ENCODE measurements at places on chromosomes 4 and X.

- DNase-seq, result no peak
These were observed 673 bp downstream of the PARM1 start for GRCh38 chr4:74933562-74934015.

DNA sequence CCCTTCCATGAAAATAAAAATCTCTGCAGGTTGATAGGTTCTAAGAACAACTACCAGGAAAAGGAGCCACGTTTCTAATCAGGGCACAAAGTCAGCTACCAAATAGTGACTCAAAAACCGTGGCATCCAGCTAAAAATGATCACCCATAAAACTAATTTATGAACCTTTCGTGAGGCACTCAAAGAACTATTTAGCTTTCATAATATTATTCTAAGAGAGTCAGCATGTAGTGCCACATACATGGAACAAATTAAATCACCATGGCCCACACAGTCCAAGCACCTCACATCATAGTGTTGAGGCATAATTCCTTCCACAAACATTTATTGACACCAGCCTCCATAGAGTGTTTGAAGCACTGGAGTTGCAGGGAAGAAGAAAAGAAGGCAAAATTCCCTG, 252.0 kb upstream of the PPARGC1A start:
- no peak for DNase-seq

DNA sequence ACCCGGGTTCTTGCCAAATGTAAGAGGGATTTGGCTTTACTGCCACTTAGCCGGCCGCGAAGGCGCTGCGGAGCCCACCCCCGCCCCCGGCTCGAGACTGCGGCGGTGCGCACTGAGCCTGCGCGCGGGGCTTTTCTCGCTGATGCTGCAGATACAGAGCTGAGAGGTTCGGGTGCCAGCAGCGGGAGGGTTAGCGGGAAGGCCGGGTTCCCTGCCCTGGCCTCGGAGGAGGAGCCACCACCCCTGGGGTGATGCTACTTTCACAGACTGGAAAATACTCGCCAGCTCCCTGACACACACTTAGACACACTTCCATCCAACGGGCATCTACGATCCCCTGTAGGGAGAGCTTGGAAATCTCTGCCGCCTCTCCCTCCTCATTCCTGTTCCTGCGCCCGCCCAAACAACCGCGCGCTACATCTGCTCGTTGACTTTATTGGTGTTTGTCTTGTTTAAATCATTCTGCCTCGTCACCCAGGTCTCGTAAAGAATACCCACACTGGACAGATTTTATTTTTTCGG, 2.1 kb upstream of the PCDH7 start:
- no peak for DNase-seq

DNA sequence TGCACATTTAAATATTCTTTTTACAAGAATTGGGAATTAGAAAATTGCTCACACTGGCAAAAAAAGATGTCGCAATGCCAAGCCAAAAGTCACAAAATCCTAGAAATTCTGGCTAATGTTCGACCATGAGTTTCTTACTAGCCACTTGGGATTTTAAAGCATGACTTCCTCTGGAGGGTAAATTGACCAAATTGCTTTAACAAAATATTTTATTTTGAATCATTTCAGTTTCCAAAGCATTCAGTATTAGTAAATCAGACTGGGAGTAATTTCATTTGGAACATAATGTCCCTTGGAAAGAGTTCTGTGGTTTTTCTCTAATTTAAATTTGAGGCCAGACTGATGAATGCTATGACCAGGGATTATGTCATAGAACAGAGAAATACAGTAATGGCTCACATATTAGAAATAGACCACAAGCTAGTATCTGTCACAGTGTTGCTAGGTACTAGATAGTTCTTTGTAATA, 7.6 kb upstream of the CXCL5 start:
- no peak for DNase-seq

- DNase-seq, result no peak
These were observed 129.8 kb downstream of the TBCK start for GRCh38 chr4:106186201-106186600.

DNA sequence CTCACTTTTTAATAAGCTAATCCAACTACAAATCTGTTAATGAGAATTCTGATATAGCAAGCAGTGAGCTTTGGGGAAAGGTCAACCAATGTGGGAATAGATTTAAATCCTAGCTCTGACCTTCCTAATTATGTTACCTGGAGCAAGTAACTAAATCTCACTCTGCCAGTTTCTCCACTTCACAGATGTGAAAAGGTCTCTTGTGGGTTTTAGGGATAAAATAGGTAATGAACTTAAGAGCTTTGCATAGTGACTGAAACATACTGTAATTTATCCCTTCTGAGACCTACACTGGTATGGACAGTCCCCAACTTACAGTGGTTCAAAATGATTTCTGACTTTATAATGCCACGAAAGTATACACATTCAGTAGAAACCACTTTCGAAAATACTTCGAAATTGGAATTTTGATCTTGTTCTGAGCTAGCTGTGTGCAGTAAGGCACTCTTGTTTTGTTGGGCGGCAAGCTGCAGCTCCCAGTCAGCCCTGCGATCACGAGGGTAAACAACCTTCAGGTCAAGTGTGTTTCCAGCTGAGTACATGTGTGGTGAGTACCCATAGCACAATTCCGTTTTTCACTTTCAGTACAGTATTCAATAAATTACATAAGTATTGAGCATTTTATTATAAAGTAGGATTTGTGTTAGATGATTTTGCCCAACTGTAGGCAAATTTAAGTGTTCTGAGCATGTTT, 93.7 kb downstream of the ADGRL3 start:
- DNase-seq, result no peak

- DNase-seq, result no peak
These were observed 54.0 kb upstream of the FAM120C start for GRCh38 chrX:54237014-54237413.

- no peak for DNase-seq
These were observed 69.6 kb downstream of the HOPX start for GRCh38 chr4:56611501-56611900.

DNA sequence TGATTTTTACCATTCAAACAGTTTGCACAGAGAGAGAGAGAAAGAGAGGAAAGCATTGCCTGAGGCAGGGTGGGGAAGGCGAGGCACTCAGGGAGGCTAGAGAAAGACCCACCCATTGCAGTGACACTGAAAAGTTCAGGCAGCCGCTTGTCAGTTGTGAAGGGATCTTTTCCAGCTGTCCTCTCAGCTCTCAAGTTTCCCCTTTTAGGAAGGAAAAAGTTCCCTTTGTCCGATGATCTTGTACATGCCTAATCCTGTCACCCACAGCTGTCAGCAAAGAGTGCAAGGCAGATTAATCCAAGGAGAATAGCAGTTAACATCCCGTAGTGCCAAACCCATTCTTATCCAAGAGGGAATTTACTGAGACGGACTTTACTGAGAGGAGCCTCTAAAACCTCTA, 255.0 kb downstream of the MAGEB5 start:
- DNase-seq, result no peak

GRCh38 chr4:75321484-75321883, 192.7 kb downstream of the RCHY1 start:
- DNase-seq, result no peak

- DNase-seq, result no peak
These were observed 260.7 kb upstream of the GIMD1 start for GRCh38 chr4:106629268-106629625.

DNA sequence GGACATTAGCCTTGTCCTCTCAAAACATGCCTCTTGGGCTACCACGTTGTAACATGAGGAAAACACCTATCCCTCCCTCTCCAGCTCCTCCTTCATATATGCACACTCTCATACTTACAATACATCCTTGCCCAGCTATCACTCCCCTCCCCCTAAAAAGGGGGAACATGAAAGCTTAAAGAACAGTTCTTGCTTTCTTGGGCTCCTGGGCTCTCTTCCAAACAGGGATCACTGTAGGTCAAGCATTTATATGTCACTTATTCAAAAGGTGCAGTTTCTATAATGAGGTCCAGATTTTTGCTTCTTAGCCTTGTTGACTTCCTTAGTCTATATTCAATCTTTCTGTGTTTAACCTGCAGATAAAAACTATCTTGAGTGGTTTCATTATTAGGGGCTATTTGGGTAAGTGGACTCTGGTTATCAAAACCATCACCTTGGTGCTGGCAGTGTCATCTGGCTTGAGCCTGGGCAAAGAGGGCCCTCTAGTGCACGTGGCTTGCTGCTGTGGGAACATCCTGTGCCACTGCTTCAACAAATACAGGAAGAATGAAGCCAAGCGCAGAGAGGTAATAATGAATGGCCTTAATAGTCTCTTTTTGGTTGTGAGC, 119.4 kb downstream of the AKAP4 start:
- no peak for DNase-seq

GRCh38 chrX:9940421-9940820, 26.7 kb upstream of the CLDN34 start:
- DNase-seq, result no peak

DNA sequence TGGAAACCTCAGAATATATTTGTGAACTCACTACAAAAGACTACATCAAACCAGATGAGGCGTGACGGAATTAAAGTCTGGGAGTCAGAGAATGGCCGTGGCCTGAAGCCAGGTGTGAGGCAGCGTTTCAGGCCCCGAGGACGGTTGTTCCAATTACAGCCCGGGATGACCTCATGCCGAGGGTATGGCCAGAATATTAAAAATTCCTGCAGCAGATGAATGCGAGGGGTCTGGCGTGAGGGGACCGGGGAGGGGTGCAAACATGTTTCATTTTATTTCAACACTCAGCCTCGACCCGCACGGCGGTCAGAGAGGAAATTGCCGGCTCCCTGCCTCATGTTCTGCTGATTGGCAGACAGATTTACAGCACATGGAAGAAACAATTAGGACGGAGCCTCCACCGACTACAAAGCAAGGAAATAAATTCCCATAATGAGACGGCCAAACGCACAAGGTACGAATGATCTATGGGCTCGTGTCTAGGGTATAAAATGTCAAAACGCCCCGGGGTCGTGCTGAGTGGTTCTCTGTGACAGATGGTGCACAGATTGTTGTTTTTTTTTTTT, 289.7 kb downstream of the SHOX start:
- DNase-seq, result no peak

- DNase-seq, result no peak
These were observed 23.0 kb upstream of the PGM2 start for GRCh38 chr4:37803348-37803973.

- DNase-seq, result no peak
These were observed 48.7 kb upstream of the BCOR start for GRCh38 chrX:40146262-40147125.

DNA sequence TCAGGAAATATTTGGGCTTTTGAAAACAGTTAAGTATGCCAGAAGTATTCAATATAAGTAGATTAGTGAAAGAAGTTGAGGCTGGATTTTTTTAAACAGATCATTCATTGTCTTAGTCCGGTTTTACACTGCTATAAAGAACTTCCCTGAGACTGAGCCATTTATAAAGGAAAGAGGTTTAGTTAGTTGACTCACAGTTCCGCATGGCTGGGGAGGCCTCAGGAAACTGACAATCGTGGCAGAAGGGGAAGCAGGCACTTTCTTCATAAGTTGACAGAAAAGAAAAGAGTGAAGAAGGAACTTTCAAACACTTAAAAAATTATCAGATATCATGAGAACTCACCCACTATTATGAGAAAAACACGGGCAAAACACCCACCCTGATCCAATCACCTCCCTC, 31.1 kb upstream of the CYLC1 start:
- DNase-seq, result no peak

DNA sequence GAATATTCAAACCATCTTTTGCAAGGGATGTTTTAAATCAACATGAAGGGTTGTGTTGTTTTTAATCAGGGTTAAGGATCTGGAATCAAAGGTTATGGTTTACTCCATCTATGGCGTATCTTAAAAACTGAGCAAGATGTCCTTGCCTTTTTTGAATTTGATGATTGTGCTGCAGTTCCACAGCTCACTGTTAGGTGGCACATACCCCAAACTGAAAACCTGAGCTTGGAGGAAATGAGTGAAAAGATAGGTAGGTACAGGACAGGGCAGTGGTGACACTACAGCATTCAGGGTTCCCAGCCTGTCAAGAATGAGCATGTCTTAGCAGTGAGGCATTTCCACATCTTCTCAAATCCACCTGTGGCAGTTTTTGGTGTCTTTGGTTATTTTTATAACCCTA, 13.1 kb upstream of the EOLA1 start:
- no peak for DNase-seq

DNA sequence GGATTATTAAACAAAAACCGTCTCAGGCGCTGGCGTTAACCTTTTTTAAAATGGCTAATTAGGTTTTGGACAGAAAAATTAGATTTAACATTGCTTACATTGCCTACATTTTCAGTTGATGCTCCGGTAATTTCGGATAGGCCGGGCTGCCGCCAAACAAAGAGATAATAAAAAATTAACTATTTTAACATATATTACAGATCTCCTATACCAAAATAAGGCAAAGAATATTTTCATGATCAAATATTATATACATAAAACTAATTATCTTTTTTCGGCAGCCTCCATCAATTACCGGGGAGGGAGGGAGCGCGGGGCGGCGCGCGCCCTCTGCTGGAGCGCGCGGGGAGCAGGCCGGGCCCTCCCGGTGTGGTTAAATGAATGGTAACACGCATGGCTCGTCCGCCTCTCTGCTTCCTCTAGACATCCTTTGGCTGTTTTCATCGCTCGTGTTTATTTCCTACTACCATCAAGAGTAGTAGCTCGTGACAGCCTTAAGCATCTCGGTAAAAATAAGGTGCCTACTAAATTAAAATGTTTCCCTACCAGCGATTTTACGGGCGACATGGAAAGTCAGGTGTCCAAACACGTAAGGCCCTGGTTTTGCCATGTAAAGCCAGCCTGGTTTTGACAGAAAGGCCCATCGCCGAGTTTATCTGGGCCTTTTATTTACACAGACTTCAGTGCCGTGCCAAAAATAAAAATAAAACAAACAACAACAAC, 52.4 kb upstream of the TMEM33 start:
- peak; percentile 33 for DNase-seq

DNA sequence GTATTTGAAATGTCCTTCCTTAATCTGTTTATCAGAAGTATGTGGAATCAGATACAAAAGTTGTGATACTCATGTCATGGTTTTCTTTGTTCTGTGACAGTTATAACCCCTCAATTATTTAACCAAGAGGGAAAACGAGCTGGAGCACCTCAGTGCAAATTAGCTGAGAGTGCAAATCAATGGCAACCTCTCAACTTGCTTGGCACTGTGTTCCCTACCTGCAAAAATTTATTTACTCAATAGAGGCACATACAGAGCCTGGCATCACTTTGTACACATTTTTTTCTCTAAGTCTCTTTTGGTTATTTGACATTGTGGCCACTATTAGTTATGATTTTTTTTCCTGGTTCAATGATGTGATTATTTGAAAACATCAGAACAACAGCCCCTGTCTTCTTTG, 186.2 kb downstream of the STIM2 start:
- no peak for DNase-seq

GRCh38 chr4:38275331-38276100, 315.3 kb downstream of the PTTG2 start:
- DNase-seq, result no peak

DNA sequence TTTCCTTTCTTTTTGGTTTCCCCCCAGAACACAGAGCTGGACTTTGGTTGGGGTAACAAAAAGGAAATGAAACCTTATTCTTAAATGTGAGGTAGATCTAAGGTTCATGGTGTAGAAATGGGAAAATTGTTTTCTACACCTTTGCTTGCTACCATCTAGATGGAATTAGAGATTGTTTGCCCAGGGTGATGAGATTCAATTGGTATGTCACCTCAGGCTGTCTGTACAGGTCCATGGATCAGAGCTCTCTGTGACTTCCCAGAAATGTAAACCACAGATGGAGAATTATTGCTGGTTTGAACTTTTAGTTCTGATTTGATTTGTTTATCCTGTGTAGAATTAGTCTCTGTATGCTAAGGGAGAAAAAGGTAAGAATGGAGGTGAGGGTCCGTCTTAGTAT, 146.7 kb downstream of the PCDH7 start:
- no peak for DNase-seq

- DNase-seq, result no peak
These were observed 20.3 kb downstream of the CD99 start for GRCh38 chrX:2711441-2711840.
